T-helper 17 cell (primary cell): ENCODE measurements at places on chromosomes 7 and 10. TPM values are rescaled to one million over a fixed set of nuclear protein-coding genes. Genes with fewer than 3 reads are reported as not detected.

- DNase-seq = no peak
These were observed 16.1 kb upstream of the TRPV6 start for GRCh38 chr7:142901426-142902259.

- no peak for DNase-seq
These were observed 114.4 kb upstream of the SVIL start for GRCh38 chr10:29749150-29749549.

DNA sequence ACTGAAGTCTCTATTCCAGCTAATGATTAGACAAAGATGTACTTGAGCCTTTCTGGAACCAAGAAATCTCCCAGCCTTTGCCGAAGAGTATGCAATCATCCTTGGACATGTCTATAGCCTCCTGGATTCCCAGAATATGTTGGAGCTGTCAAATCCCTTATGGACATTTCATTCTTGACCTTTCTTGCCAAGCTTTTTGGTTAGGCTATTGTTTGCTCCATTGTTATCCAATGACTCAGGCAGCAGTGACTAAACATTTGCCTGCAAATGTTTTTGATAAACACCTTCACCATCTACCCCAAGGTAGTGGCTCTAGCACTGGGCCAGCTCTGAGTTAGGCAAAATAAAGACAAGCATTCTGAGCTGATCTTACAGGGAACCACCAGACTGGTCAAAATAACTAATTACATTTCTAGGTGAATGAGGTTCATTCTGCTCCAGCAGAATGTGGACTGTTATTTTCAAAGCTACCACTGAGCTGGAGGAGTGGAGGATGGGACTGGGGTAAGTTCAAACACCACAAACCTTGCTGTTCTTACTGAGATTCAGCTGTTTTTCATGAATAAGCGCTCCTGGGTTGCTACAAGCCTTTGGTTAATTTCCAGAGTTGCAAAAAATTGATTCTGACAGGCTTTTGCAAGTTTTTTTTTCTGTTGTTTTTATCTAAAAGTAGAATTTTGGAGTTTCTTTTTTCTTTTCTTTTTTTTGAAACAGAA is 81.0 kb downstream of the TMEM270 start:
- DNase-seq = no peak

KIF20B gene
- 17.6 TPM for total RNA-seq

HOXA4 gene
- total RNA-seq = 0.26 TPM

DNA sequence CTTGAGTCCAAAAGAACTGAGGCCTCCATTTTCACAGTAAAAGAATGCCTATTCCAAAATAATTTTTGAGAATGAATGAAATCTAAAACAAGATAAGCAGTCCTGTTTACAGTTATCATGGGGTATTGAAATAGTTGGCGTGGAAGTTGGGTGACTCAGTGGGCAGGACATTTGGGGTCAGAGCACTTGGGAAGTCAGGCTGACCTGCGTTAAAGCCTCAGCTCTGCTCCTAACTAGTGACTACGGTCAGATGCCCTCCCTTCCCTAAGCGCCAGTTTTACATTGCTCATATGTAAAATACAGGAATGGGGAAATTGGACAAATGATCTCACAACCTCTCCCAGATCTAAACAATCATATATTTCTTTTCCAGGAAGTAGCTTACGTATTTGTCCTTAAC is 2.3 kb upstream of the PAPSS2 start:
- DNase-seq = no peak

GRCh38 chr7:69699931-69700330 is 101.7 kb downstream of the AUTS2 start:
- DNase-seq = no peak
